ENCODE measurements at places on chromosomes 1 and 21.

DNA sequence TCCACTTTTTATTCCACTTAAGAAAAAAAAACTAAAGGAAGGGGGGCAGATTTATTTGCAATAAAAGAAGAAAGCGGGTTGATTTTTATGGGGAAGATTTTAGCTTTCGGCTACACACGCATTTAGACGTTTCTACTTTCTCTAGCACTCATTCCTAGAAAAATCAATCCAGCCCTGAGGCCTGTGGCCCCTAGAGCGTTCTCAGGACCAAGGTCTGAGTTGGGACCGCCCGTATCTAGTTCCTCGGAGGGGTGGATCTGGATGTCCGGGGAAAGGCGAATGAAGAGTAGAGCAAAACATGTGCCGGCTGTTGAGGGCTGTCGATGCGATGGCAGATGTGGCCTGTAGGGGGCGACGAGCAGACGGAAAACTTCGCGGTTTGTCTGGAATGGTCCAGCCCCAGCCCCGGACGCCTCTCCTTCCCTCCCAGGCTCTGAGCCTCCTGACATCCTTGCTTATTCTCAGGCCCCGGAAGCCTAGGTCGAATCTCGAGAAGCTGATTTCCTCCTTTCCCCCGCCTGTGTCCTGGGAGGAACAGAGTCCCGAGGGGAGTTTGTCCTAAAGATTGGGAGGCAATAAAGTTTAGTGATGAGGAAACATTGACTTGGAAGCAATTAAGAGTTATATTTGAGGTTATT lies 5.2 kb downstream of the FOXD3 start:
- DNase-seq = peak; percentile 44

- peak; percentile 13 for DNase-seq
Measured at GRCh38 chr1:201015551-201016091, 7.9 kb downstream of the KIF21B start.

DNA sequence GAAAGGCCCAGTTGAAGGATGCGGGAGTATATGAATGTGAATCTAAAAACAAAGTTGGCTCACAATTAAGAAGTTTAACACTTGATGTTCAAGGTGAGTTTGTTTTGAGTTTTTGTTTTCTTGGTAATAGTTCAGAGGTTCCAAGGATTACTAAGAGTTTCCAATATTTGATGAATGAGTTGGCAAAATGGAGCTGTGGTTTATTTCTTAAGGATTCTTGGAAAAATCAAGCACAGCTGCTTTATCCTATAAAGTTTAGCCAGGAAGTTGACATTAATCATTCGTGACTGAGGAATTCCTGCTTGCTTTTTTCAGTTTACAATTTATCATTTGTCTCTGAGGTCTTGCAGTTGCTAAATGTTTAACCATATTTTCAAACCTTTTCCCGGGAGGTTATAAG lies 15.1 kb downstream of the VCAM1 start:
- DNase-seq = no peak

- no peak for DNase-seq
Measured at GRCh38 chr1:37448185-37448584, 26.2 kb upstream of the ZC3H12A start.

GRCh38 chr1:54047384-54048305 lies 5.4 kb downstream of the TMEM59 start:
- DNase-seq = no peak

DNA sequence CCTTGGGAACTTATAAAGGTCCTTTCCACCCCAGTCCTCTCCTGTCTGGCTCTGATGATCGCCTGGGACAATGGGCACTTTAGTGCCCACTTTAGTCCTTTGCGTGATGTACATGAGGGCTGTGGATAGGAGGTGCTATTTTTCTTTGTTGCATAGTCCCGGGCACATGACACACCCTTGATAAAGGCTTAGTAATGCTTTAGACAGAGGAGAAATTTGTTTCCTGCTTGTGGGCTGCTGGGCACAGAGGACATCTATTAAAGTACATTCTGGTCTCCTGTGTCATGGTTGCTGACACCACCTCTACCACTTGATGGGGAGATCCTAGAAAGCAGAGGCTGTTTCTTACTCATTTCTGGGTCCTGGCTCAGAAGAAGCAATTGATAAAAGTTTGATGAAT lies 5.4 kb upstream of the KNCN start:
- DNase-seq = no peak

GRCh38 chr1:183244466-183244865 lies 58.4 kb downstream of the LAMC2 start:
- DNase-seq = no peak

DNA sequence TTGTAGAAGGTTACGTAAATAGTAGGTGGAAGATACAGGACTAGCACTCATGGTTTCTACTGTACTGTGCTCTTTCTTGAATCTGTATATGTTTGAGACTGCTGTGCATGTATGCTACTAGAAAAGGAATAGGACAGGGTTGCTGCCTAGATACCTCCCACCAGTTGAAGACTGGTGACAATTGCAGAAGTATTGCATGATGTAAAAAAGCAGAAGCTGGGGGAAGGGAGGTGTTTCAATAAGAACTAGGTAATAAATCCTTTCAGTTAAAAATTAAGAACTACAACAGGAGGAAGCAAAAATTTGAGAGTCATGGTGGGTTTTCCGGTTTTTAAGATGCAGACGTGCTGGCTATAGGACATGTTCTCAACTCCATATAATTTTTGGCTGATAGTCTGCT lies 88.1 kb downstream of the CCDC30 start:
- DNase-seq = peak; percentile 4

DNA sequence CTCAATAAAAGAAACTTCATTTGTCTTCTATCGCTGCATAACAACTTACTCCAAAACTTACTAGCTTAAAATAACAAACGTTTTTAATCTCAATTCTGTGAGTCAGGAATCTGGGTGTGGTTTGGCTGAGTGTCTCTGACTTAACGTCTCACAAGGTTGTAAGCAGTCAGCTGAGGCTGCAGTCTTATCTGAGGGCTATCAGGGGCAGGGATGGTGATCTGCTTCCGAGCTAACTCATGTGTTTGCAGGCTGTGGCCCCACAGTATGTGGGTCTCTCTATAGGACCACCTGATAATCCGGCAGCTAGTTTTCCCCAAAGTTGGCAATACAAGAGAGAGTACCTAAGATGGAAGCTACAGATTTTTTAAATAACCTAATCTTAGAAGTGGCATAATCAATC lies 234.2 kb upstream of the FGGY start:
- no peak for DNase-seq

- DNase-seq = no peak
Measured at GRCh38 chr1:212467843-212468482, 35.2 kb downstream of the NENF start.

DNA sequence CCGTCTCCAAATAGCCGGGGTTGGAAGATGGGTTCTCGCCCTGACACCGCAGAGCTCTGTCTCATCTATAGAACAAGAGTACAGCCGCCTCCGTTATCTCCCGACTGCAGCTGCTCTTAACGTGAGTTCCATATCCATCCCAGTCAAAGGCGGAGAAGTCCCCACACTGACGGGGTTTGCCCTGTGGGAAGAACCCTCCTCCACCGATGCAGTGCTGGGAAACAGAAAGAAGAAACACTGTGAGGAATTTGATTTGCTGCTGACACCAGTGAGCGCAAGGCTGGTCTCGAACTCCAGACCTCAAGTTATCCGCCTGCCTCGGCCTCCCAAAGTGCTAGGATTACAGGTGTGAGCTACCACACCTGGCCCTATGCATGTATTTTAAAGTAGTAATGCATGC lies 9.5 kb downstream of the ITLN2 start:
- no peak for DNase-seq

DNA sequence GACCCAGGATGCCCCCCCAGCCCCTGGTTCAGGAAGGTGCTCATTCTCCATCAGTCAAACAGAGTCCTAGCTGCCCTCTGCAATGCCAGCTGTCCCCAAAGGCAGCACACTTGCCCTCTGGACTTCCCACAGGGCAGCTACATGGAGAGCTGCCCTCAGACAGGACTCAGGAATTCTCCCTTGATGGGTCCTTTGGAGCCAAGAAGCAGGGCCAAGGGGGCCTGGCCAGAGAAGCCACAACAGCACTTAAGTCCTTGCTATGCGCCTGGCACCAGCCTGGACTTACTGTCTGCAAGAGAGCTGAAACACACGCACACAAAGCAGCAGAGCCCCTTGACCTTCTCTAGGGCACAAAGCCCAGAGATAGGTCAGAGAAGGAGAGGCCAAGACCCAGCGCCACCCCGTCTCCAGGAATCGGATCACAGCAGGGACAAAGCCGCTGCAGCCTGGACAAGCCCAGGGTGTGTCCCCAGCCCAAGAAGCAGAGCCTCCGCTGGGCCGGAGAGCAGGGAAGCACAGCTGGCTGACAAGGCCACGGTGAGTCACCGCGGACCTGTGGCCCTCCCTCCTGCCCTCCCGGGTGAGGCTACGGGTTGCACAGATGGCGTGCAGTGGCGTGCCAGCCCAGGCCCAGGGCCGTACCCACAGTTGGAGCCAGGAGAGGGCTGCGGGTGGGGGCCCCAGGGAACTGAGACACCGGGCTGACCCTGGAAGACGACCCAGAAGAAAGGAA lies 1.7 kb downstream of the WNT9A start:
- no peak for DNase-seq

- peak; percentile 54 for DNase-seq
Measured at GRCh38 chr1:198686069-198686728, 47.4 kb downstream of the PTPRC start.

DNA sequence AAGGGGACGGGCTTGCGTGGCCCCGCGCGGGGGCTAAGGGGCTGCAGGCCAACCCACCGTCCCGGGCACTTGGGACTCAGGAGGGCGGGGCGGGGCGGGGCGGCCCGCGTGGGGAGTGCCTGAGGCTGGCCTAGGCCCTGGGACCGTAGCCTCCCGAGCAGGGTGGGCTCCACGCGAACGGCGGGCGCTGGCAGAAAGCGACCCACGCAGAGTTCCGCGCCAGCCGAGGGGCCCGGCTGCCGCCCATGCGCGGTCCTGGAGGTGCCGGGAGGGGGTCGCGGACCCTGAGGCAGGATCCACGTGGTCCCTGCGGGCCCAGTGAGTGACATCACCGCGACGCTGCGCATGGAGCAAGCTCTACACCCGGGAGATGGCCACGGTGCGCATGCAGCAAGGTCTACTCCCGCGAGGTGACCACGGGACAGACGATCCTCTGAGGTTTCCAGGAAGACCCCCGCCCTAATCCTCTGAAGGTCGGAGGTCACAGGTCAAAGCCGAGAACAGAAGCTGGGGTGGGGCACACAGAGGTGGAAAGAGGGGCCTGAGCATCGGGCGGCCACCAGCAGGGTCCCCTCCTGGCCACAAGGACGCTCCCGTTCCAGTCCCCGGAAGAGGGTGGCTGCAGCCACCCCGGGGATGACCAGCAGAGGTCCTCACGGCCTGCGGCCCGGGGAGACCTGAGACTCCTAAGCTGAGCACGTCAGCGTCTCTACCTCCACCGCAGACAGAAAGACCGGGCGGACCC lies 13.5 kb upstream of the SLC19A1 start:
- DNase-seq = peak; percentile 60

- DNase-seq = peak; percentile 28
Measured at GRCh38 chr1:205344066-205344928, 12.4 kb downstream of the KLHDC8A start.

All from CD4-positive, alpha-beta T cell treated with Interleukin-21 for 1 hour (primary cell).